ENCODE measurements at places on chromosomes 11 and 22.

GRCh38 chr11:35313066-35313759 lies 106.1 kb downstream of the SLC1A2 start:
- DNase-seq, result no peak

DNA sequence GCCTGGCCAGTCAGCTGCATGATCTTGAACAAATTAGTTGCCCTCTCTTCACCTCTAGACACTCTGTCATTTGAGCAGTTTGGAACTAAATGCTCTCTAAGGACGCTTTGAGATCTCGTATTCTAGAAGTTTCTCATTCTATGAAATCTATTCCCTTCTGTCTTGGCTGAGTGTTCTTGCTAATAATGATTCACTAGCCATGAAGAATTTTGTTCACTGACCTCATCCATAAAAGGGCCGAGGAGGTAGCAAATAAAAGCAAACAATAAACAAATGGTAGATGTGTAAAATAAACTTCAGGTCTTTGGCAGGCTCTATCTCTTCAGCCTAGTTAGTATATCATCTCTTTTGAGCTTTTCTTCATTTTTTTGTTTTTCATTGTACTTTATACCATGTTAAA lies 76.6 kb downstream of the USP35 start:
- DNase-seq, result no peak

GRCh38 chr22:20430720-20431510 lies 6.7 kb downstream of the SCARF2 start:
- DNase-seq, result no peak

GRCh38 chr11:65471447-65471891 lies 27.4 kb upstream of the MALAT1 start:
- no peak for DNase-seq

DNA sequence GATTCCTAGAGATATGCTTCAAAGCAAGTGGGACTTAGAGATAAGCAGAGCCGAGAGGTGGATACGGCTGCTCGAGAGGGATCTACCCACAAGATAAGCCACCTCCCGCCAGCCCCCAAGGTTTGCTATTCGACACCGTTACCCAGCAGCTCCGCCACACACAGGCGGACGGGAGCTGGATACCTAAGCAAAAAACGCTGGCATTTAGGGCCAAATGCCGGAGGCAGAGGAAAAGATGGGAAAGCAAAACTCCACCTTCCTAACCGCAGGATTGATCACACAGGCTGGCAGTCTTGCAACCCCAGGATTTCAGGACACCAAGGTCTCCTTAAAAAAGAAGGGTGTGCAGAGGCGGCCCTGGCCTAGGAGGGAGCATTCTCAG lies 709 bp downstream of the FTH1 start:
- DNase-seq, result no peak

DNA sequence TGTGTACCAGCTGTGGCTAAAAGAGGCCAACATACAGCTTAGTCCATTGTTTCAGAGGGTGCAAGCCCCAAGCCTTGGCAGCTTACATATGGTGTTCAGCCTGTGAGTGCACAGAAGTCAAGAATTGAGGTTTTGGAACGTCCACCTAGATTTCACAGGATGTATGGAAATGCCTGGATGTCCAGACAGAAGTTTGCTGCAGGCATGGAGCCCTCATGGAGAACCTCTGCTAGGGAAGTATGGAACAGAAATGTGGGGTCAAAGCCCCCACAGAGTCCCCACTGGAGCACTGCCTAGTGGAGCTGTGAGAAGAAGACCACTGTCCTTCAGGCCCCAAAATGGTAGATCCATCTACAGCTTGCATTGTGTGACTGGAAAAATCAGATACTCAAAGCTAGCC lies 42.2 kb upstream of the PTH start:
- DNase-seq, result no peak

- no peak for DNase-seq
Observed at GRCh38 chr11:1655168-1656060, 25.8 kb downstream of the KRTAP5-5 start.

DNA sequence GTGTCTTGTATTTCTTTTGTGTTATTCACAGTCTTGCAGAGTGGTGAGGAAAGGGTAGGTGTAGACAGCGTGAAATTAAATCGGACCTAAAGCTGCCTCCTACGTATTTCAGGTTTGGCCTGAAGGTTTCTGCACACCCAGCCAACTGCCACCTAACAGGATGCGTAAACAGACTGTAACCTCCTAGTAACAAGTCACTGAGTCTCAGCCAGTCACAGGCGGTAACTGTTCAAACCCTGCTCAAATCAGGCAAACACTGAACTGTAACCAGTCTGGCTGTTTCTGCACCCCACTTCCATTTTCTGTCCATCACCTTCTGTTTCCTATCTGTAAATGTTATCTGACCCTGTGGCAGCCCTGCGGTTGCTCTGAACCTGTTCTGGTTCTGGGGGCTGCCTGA lies 87.1 kb downstream of the ADAMTS15 start:
- DNase-seq, result no peak

- no peak for DNase-seq
Observed at GRCh38 chr11:46308631-46309419, 31.4 kb downstream of the CREB3L1 start.

- no peak for DNase-seq
Observed at GRCh38 chr11:111166598-111166997, 78.9 kb upstream of the POU2AF2 start.

DNA sequence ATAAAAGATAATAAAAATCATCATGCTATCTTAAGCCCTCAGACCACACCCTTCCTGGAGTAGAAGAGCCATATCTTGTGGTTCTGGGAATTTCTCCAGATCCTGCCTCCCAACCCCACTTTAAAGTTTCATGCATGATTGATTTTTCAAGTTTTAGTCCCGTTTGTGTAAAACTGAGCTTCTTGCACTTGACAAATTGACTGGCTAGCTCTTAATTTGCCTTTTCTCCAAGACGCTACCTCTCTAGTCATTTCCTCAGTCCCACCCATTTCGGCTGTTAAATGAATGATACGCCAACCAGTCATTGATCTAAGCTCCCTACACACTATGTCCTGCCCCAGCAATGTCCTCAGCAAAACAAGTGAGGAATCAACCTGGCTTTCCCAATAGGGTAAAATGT lies 71.8 kb upstream of the TEAD1 start:
- no peak for DNase-seq

DNA sequence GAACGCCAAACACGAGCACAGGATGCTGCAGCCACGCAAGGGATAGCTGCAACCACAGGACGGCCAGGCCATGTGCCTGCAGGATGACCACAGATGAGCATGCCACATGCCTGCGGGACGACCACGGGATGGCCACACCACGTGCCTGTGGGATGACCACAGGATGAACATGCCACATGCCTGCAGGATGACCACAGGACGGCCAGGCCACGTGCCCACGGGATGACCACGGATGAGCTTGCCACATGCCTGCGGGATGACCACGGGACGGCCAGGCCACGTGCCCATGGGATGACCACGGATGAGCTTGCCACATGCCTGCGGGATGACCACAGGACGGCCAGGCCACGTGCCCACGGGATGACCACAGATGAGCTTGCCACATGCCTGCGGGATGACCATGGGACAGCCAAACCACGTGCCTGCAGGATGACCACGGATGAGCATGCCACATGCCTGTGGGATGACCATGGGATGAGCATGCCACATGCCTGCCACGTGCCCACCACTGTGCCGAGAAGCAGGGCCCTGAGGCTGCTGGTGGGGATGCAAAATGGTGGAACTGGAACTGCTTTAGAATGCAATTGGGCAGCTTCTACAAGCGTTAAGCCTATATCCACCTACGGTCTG lies 12.8 kb upstream of the MOB2 start:
- DNase-seq, result no peak

- DNase-seq, result no peak
Observed at GRCh38 chr11:44185522-44185921, 90.0 kb downstream of the EXT2 start.
